ENCODE measurements at places on chromosomes 3 and 15.

DNA sequence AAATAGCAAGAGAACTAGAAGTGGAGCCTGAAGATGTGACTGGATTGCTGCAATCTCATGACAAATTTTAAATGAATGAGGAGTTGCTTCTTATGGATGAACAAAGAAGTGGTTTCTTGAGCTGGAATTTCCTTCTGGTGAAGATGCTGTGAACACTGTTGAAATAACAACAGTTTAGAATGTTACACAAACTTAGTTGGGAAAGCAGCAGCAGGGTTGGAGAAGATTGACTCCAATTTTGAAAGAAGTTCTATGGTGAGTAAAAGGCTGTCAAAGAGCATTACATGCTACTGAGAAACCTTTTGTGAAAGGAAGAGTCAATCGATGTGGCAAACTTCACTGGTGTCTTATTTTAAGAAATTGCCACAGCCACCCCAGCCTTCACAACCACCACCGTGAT, 220.9 kb upstream of the LRRFIP2 start:
- DNase-seq, result peak; percentile 74

- DNase-seq, result no peak
Measured at GRCh38 chr3:167830007-167830406, 94.5 kb downstream of the SERPINI1 start.

- no peak for DNase-seq
Measured at GRCh38 chr3:70933105-70933810, 620.8 kb upstream of the MDFIC2 start.

DNA sequence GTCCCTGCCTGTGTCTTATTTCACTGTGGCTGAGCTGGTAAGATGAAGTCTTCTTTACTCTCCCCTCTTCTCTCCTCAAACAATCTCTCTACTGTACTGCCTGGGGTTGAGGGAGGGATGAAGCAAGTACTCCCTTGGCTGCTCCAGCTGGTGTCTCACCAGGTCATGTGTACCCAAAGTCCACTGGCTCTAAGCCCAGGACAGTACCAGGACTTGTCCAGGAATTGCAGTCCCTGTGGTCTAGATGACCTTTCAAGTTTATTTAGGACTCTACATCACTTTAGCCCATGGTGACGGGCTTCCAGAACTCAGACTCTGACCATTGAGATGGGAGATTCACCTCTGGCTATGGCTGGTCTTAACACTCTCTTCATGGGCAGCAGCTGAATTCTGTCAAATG, 17.5 kb upstream of the SLC27A2 start:
- DNase-seq, result no peak

DNA sequence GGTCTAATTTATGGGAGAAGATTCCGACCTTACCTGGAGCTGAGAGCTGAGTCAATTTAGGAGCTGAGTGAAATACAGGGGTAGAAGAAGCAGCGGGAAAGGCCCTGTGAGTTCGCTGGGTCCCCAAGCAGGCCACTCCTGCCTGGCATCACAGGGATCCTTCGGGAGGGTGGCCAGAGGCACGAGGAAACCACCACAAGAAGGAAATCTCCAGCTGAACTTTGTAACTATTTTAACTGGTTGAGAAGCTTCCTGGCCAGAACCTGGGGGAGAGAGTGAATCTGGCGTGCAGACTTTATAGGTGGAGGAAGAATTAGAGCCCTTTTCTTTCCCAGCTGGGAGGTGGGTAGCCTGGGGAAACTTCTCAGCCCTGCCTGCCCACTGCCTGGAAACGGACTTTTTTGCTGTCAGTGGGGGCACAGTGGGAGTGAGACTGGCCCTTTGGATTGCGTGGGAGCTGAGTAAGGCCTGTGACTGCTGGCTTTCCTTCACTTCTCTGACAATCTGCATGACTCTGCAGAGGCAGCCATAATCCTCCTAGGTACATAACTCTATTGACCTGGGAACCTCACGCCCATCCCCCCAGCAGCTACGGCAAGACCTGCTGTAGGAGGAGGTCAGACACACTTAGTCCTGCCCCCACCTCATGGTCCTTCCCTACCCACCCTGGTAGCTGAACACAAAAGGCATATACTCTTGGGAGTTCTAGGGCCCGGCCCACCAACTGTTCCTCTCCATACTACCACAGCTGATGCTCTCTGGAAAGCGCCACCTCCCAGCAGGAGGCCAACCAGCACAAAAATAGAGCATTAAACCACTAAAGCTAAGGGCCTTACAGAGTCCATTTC, 340.7 kb downstream of the CNTN3 start:
- DNase-seq, result no peak

DNA sequence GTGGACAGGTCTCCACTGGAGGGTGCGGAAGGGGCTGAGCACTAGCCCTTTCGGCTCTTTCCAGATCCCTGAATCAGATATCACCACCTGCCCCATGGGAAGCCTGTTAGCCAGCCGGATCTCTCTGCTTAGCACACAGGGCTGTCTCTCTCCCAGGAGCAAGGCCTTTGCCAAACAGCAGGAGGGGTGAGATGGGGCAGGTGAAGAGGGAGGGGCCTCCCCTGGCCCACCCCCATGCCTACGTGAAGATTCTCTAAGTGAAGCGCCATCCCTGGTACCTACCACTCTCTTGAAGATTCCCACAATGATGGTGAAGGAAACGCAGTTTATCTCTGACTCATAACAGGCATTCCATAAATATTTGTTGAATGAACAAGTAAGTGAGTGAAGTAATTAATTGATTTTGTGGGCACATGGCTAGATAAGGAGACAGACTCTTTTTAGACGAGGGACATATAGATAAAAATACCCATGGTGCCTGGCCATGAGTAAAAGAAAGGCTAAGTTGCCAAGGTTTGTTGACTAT, 19.6 kb upstream of the HCN4 start:
- no peak for DNase-seq

DNA sequence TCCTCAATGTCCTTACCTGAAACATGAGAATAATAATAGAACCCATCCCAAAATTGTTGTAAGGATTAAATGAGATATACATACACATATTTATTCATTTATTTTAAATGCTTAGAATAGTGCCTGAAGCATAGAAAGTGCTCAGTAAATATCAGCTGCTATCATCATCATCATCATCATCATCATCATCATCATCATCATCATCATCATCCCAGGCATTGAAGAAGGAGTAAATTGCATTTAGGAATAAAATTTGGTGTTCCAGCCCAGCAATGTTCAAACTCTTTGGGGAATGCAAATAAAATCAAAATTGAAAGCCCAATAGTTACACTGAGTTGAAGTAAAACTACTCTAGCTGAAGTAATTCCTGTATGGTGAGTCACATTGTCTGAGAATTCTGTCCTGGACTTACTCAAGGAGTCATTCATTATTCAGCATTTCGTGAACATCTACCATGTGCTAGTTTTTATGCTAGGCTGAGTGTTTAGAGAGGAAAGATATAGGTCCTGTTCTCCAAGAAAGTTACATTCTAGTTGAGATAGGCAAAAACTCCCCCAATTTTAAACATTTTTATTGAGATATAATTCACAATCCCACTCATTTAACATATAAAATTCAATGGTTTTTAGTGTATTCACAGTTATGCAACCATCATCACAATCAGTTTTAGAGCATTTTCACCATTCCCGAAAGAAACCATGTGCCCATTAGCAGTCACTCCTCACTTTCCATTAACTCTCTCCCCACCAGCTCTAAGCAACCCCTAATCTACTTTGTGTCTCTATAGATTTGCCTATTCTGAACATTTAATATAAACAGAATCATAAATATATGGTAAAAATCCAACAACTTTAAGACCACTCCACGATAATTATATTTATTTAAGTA, 107.2 kb downstream of the FRMD5 start:
- DNase-seq, result no peak

Measured in HL-60 (cell line).